ENCODE measurements at places on chromosomes 12 and 14. TPM values are rescaled to one million over a fixed set of nuclear protein-coding genes. Genes with fewer than 3 reads are reported as not detected.

Gene CLEC14A
- 4.5 TPM for total RNA-seq

Gene KRT2
- not detected for total RNA-seq

Gene TSHR
- total RNA-seq, result under 0.01 TPM

Gene DLK1
- total RNA-seq, result 0.31 TPM

Gene MLXIP
- total RNA-seq, result 7.6 TPM

Gene BBS10
- total RNA-seq, result 44.3 TPM
